Prostate gland (tissue), 2 donors: ENCODE measurements at places on chromosomes 2 and 18. TPM values are rescaled to one million over a fixed set of nuclear protein-coding genes. Genes with fewer than 3 reads are reported as not detected.

DNA sequence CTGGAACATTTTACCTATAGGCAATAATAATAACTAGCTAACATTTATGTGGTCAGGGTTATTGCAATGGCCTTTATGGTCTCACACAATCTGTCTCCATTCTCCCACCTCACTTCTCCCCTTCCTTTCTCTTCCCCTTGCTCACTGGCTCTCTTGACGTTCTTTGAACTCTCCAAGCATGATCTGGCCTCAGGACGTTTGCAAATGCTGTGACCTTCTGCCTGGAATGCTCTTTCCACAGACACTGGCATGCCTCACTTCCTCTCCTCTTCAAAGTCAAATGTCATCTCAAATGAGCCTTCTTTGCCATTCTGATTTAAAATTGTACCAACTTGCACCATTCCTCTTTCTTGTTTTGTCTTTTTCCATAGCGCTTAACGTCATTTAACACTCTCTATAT is 25.3 kb upstream of the GCG start:
- DNase-seq: no peak

DNA sequence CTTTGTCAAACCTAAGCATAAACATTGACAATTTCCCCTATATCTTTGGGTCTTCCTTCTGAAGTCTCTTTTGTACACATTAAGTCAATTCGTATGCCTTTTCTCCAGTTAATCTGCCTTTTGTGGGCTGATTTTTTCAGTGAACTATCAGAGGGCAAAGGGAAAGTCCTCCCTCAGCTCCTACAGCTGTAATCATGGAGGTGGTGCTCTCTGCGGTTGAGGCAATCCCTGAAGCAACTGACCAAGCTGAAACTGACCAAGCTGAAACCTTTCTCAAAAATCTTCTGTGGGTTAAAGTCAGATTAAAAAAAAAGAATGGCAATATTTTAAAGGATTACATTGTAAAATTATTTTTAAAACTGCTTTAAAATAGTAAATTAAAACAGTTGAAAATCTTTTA is 105.8 kb upstream of the DNAJC10 start:
- DNase-seq: no peak

GRCh38 chr2:193793914-193794313 is 1599.2 kb upstream of the TMEFF2 start:
- no peak for DNase-seq

GRCh38 chr2:71897836-71898235 is 249.8 kb downstream of the CYP26B1 start:
- DNase-seq: no peak

DNA sequence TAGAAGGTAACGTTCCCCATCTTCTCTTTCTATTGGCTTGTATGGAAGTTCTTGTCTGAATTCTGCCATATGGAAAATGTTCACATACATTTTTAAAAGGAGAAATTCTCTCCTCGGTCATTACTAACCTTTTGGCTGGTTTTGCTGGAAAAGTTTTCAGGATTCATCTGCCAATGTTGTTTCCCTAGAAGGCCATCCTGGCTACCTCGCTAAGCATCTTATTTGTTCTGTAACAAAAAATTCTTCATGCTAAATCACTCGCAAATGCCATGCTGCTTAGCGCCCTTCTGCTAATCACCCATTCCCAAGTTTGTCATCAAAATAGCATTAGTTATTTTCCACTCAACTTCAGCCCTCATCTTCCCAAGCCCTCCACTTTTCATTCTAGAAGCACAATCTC is 262.0 kb downstream of the SLC8A1 start:
- DNase-seq: no peak

DNA sequence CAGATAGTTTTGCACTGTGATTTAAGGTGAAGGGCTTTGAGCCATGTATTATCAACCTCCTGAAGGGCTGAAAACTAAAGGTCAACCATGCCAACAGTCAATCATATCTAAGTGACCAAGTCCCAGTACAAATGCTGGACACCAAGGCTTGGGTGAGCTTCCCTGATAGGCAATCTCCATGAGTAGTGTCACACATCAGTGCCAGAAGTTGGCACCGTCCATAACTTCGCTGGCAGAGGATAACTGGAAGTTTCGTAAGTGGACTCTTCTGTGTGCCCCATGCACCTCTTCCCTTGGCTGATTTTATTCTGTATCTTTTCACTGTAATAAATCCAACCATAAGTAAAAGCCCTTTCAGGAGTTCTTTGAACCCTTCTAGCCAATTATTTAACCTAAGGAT is 13.2 kb downstream of the REV1 start:
- DNase-seq: no peak

DNA sequence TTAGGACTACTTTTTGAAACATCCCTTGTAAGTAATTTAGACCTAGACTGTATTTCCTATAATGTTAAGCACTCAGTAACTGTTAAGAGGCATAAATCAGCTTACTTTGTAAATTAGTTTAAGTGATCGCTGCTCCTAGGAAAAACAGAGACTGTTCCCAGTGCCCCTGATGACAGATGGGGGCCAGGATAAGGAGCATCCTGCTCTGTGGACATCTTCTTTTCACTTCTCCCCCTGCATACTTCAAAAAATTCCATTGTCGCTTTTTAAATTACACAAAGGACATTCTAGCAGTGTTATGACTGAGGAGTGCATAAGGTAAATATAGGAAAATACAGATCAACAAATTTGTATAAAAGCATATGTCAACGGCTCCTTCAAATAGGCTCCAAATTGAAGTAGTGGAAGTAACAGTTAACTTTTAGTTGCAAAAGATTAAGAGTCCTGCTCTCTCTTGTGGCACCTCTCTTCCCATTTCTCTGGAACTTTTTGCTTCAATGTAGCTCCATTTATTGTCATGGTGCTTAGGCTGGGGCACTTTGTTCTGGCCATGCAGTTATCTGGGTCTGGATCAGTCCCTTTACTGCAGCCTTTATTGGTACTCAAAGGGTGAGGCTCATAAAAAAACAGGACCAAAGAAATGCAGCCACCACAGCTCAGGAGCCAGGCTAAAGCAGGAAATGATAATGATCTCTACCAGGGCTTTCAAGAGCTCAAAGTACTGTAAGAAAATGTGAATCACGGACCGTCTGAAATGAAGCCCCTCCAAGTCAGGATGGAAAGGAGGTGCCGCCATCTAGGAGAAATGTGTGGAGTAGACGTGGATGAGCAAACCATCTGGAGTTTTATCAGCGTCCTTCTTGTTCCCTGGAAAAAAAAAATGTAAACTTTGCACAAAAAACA is 162.1 kb upstream of the ZNF516 start:
- peak; percentile 46 for DNase-seq

DNA sequence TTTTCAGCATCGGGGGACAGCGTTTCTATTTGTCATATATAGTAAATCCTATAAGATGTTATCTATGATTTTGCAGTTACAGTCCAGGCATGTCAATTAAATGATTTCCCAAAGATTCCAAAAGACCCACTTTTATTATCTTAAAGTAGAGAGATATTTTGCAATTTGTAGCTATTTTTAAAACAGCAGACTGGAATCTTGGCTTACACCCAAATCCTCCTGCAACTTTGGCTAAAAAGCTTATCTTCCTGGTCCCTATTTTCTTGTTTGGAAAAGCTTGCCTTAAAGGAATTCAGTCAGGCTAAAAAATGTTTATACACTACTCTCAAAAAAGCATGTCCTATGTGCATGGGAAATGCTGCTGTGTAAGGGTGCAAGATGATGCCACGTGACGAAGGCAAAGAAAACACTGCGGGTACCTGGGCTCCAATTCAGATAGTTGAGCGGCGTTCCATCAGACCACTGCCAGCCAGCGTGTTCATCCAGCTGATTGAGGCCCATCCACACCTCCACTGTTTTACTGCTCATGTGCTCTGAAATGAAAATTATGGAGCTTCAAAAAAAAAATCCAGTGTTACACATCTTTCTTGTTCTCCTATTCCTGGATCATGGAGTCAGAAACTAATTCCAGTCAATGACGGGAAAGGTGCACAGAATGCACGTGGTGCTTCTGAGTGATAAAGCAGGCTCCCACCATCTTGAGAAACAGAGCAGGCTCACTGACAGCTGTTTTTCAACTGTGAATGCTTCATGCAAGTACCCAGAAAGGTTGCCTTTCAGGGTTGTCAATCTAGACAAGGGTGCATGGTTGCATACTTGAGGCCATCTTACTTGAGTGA is 33.8 kb downstream of the PLA2R1 start:
- no peak for DNase-seq

DNA sequence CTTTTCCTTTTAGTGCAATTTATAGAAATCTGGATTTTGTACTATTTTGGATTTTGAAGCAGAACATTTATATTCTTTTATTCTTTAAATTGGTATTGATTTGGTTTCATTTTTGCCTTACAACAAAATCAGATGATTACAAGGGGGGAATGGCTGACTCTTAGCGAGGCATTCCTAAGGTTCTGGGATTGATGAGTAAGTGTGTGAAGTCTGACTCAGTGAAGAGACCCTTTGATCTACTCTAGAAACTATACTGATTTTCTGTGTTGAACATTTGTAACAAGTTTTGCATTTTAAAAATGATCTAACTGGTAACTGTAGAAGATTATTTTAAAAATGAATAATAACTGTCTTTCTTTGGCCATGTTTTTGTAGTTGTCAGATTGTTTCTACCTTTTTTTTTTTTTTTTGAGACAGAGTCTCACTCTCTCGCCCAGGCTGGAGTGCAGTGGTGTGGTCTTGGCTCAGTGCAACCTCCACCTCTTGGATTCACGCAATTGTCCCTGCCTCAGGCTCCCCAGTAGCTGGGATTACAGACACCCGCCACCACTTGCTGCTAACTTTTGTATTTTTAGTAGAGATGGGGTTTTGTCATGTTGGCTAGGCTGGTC is 48.7 kb downstream of the TTC39C start:
- DNase-seq: no peak

GRCh38 chr2:43377327-43377726 is 150.9 kb upstream of the ZFP36L2 start:
- DNase-seq: no peak

GRCh38 chr2:120634533-120634932 is 101.1 kb upstream of the GLI2 start:
- DNase-seq: no peak

GRCh38 chr18:10213526-10213925 is 240.9 kb upstream of the APCDD1 start:
- no peak for DNase-seq

The TMX3 gene
- 37.1 TPM for total RNA-seq

The NT5C1B gene
- total RNA-seq: 4.8 TPM

The SERPINB13 gene
- total RNA-seq: 0.57 TPM

The MORN2 gene
- total RNA-seq: 26.1 TPM

The MARCO gene
- 0.57 TPM for total RNA-seq

The RFX8 gene
- not detected for total RNA-seq

The MRO gene
- total RNA-seq: 64.8 TPM

The SCG2 gene
- 5.4 TPM for total RNA-seq

The KYNU gene
- total RNA-seq: 0.34 TPM

The CCDC141 gene
- total RNA-seq: 0.32 TPM

The SLC19A3 gene
- total RNA-seq: 1.3 TPM

The VIT gene
- total RNA-seq: 2.0 TPM
